ENCODE measurements at places on chromosomes 13 and 19.
A peak's percentile ranks its signal among the peaks of the same experiment; 100 is the strongest.

- no peak for DNase-seq
These were observed 9.4 kb downstream of the ZSCAN18 start for GRCh38 chr19:58088521-58089052.

- peak; percentile 76 for DNase-seq
These were observed at the start of gene KLF5 for GRCh38 chr13:73058736-73059459. TSS of gene KLF5 (plus strand) at chr13:73059005. CDS start at chr13:73059328, 323 bp downstream.

DNA sequence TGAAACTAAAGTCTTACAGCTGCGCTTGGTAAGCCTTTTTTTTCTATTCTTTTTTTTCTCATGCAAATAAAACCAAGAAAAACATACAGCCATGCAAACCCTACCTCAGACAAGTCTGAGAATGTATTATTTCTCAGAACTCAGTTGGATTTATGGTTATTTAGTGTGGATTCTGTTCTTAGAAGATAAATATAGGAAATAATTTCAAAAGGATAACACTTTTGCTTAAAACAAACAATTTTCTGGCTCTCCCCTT is 40.7 kb upstream of the TNFSF11 start:
- DNase-seq: no peak

DNA sequence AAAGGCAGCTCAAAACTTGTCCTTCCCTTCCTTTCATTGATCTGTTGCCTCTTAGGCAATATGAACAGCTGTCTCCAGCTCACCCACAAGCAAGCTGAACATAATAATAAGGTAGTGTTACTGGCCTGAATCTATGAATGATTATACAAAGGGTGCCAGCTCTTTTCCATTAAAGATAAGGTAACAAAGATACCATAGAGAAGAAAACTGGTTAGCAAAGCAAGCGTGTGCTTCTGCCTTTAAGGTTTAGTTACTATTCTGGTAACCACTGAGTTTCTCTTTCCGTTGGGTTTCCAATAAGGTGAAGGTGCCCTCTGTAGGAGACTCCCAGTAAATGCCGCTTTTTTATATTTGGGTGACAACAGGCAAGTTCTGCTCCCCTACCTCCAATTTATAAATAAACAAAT is 12.1 kb upstream of the DACH1 start:
- DNase-seq: peak; percentile 21
